ENCODE measurements at places on chromosomes 7 and 10.
A peak's percentile ranks its signal among the peaks of the same experiment; 100 is the strongest.

- DNase-seq, result no peak
These were observed 14.8 kb upstream of the PRR15 start for GRCh38 chr7:29548823-29549222.

DNA sequence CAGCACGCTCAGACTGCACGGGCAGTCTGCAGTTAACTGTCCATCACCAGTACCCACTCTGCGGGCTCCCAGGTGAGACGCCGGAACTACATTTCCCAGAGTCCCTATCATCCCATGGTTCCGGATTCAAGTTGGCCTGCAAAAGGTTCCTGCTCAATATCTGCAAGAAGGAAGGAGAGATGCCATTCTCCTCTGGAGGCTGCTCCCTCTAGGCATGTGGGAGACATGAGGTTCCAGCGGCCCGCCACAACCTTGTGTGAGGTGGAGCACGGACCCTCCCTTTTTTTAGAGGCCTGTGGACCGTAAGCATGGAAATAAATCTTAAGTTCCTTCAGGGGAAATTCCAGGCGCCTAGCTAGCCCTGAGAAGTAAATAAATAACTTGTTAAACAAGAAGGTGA lies 29.7 kb downstream of the NUP42 start:
- DNase-seq, result no peak

GRCh38 chr10:107631876-107632275 lies 467.4 kb upstream of the SORCS1 start:
- DNase-seq, result no peak

DNA sequence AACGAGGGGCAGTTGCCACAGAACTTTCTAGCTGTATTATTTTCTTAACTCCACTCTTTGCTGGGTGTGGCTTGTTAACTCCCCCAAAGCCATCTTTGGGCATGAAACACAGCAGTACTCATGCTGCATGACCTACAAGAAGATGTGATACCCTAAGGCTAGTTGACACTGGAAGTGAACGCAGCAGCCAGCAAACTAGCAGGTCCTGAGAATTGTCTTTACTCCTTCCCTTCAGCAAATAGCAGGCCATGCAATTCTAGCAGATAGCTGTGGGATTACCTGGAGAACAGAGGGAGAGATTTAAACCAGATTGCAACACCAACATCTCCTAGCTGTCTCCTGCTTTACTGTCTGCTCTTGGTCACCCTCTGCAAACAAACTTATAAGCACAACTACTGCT lies 688.0 kb upstream of the ZWINT start:
- DNase-seq, result no peak

DNA sequence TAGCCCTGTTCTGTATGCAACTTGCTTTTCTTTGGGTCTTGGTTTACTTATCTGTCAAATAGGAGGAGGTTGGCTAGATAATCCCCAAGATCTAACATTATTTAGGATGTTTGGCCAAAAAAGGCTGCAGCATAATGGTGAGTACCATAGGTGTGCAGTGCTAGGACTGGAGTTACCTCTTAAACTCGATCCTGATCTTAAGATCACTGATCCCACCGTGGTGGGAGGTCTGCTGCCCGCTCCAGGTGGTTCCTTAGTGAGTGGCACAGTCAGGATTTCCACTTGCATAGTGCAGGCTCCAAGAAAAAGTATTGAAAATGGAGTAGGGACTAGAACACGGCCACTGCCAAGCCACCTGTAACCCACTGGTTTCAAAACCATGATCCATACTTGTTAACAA lies 66.9 kb downstream of the KLHDC10 start:
- no peak for DNase-seq

DNA sequence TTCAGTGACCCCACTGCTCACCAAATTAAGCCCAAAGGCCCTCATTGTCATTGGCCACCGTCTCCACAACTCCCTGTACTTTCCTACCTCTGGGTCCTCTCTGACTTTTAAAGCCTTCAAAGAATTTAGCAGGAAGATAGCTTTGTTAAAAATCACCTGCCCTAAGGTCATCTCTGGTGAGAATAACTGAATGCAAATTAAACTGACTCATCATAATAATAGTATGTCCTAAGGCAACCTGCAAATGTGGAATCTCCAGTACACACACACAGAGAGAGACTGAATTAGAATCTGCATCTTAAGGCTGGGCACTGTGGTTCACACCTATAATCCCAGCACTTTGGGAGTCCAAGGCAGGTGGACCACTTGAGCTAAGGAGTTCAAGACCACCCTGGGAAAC lies 24.1 kb downstream of the OAT start:
- DNase-seq, result no peak

DNA sequence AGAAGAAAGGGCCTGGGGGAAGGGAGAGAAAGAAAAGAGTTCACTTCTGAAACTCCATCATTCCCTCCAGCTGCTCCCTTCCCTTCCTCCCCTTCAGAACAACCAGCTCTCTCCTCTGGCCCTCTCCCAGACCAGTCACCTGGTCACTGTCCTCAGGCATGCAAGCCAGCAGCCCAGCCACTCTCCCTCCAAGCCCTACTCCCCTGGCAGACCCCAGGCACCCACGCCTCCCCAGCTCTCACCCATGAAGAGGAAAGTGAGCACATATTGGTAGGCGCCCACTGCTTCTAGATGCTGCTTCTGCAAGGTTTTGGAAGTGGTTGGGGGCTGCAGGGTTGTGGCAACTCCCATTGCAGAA lies 353 bp downstream of the MOGAT3 start:
- no peak for DNase-seq

DNA sequence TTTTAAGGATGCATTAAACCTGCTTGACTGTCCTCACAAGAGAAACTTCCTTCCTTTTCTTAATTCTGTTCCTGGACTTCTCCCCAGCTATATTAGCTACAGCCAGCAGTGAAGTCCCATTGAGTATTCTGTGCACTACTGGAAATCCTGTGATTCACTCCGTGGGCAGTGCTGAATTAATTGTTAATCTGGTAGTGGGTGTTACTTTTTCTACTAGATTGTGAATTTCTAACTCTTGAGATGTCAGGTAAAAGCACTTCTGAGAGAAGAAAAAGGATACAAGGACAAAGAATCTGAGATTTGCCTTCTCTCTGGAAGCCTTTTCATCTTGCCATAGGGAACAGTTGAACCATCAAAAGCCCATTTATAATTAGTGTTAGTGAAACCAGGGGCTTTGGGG lies 33.9 kb downstream of the CYCS start:
- no peak for DNase-seq

- no peak for DNase-seq
These were observed 87.5 kb downstream of the ANKRD7 start for GRCh38 chr7:118312051-118312450.

DNA sequence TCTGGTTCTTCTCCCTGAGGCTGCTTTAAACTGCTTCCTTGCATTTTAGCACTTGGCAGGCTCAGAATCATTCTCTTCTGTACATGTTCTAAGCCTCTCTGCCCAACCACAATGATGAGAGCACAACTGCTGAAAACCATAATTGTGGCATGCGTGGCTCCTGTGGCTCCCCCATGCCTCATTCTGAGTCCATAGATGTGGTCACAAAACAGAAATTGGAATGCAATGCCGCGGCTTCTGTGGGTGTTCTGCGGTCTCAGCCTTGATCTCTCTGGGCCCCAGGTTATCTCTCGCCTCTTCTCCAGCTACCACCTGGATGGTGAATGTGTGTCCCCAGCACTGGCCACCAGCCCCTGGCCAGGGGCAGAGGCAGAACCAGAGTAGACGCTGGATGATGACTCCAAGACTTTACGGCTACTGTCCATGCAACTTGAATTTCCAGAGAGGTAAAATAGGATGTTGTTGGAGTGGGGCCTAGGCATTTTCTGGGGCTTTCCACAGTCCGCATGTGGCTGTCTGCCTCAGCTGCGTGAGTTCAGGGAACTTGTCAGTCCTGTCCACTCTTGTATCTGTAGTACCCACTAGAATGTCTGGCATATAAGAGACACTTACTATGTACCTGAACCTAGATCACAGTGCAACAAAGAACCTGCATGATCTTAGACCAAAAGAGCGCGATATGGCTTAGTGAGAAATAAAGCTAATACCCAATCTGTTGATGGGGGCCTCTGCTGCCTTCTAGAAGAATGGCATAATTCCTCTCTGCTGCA lies 52.4 kb upstream of the ADRB1 start:
- no peak for DNase-seq

DNA sequence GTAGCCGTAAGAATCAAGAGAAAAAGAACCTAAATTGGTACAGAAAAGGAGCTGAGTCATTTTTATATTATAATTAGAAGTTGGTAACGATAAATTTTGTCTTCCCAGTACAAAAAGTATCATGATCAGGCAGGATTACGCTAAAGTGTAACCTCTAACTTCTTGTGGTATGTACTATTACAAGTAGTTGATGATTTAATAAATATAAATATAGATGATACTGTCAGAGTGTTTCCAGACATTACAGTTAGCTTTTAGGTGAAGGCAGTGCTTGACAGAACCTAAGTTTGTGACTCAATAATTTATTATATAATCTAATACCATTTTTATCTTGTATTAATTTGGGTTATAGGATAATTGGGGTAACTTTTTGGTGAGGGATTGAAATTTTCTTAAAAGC lies 53.4 kb downstream of the ZEB1 start:
- DNase-seq, result no peak

DNA sequence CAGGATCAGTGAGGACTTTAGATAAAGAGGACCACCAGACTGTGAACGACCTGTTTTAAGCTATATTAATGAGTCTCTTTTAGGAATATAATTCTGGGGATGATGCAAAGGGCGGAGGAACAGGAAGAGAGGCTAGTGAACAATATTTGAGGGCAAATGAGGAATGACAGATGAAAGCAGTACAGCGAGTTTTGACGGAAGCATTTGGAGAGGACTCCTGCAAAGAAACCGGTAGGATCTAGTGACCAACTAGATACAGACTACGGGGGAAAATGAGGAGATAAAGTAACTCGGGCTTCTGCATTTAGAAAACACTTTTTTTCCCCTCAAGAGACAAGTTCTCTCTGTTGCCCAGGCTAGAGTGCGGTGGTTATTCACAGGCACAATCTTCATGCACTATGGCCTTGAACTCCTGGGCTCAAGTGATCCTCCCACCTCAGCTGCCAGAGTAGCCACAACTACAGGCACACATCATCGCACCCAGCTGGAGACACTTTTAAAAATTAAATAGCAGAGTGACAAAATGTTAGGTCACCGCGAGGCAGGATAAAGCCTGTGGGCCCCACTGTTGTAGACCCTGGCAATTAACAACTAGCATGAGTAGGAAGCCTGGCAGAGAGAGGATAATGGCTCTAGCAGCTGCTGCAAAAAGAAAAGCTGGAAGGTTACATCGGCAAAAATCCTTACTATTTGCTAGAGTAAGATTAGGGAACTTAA lies 143.2 kb downstream of the SRPK2 start:
- no peak for DNase-seq

GRCh38 chr10:67519434-67519833 lies 176.6 kb downstream of the CTNNA3 start:
- no peak for DNase-seq

DNA sequence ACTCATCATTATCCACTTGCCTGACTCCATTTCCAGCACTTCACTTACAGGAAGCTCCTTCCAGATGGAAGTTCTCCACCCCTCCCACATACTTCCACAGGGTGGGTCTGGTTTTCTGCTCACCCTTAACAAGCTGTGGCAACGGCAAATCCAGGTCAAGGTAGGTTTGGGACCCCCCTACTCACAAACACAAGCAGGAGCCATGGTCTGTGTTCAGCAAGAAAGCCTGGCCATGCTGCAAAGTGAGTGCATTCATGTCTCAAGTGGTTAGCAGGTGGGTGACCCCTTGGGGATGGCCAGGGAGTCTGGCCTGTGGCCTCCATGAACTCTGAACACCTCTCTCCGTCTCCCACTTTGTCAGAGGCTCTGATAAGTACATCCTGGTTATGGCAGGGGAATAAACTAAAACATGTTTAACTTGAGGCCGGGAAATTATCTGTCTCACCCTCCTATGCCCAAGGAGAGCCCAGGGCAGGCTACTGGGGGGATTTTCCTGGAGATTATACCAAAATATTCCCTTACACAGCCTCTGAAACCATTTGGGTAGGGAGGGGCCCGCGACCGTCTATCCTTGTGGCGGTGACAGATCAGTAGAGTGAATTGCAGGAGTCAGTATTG lies 844 bp downstream of the XPNPEP1 start:
- no peak for DNase-seq

GRCh38 chr7:136947347-136947746 lies 78.9 kb downstream of the CHRM2 start:
- DNase-seq, result no peak

DNA sequence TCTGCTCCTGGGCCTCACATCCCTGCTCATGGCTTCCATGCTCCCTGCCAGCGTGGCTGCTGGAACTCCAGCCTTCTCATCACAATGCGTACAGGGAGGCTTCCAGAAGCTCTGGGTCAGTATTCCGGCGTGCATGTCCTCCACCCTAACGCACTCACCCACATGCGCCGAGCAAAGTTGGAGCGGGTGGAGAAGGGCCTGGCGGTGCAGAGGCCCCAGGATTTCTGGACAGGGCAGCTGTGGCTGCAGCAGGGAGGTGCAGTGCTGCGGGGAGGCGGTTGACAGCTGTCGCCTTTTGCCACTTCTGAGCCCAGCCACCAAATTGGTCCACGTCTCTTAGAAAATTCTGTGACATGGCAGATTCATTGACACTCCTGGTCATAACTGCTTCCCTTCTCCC lies 33.6 kb upstream of the FAM20C start:
- DNase-seq, result no peak

GRCh38 chr10:129194181-129194870 lies 272.7 kb upstream of the MGMT start:
- DNase-seq, result no peak

DNA sequence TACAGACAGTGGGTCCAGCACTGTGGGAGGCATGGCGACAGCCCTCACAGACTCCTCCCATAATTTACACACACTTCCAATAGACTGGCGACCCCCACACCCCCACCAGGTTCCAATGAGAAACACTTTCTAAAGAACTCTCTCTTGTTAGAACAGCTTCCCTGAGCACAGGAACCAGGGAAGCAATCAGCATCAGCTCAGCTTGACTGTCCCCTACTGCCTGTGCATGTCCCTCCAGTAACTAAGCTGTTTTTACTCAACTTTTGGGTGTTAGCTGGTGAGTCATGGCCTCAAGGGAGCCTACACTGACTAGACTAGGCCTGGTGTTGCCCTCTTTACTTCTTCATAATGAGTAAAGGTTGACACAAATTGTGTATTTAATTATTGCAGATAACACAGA lies 32.6 kb upstream of the HERPUD2 start:
- peak; percentile 90 for DNase-seq

DNA sequence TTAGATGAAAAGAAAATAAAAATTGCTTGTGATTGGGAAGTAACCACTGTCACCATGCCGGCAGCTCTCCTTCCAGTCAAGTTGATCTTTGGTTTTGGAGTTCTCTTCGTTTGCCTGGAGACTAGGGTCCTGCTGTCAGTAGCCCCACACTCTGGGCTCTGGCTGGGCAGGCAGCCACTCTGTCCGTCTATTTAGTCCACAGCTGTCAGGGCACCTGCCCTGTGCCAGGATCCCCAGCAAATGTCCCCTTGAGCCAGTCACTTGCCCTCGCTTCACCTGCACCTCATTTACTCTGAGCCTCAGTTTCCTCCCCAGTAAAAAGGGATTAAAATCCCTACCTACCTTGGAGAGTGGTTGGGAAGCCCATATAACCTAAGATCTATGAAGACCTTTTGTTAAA lies 55.5 kb downstream of the PAX2 start:
- DNase-seq, result no peak

GRCh38 chr10:120984221-120984620 lies 133.1 kb downstream of the WDR11 start:
- no peak for DNase-seq

Measured in inflammatory macrophage (primary cell).